Esophagus squamous epithelium (tissue), 5 donors: ENCODE measurements at places on chromosomes 12 and 14.

DNA sequence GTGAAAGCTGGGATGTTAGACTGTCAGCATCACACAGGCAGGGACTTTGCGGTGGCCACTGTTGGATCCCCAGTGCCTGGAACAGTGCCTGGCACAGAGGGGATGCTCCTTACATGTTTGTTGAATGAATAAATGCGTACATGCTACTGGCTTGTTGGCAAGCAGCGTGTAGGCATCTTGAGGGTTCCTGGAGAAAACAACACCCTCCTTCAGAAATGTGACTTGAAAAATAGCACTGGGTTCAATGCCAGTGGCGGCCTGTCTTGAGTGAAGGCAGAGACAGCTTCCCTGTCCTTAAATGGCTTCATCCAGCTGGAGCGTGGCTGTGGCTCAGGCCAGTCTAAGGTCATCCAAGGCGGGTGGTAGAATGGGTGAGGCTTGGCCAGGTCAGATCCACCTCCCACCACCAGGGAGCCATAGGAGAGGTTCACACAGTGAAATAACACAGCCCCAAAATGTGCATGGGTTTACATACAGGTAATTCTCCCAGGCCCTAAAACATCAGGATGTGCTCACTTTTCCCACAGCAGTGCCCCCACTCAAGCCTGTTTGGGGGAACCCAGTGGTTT lies 171.4 kb downstream of the PHETA1 start:
- H3K27me3 ChIP-seq = peaks cover 79% of the 10 kb centered on the region
- no peak overlapping the region for H3K27ac ChIP-seq
- DNase-seq = no peak
- H3K4me1 ChIP-seq = no peaks in the 10 kb centered on the region
- no peak overlapping the region for H3K4me3 ChIP-seq

- H3K36me3 ChIP-seq = no peaks in the 10 kb centered on the region
- DNase-seq = no peak
- no peak overlapping the region for H3K4me3 ChIP-seq
Measured at GRCh38 chr12:9052610-9053009, 63.1 kb downstream of the A2M start.

- no peaks in the 10 kb centered on the region for H3K36me3 ChIP-seq
- no peak for DNase-seq
- H3K27me3 ChIP-seq = no peaks in the 10 kb centered on the region
- no peak overlapping the region for H3K27ac ChIP-seq
- no peak overlapping the region for H3K4me3 ChIP-seq
Measured at GRCh38 chr12:46188170-46188569, 80.7 kb downstream of the SLC38A1 start.

GRCh38 chr14:105092171-105093037 lies 27.2 kb upstream of the GPR132 start:
- no peaks in the 10 kb centered on the region for H3K27me3 ChIP-seq
- no peaks in the 10 kb centered on the region for H3K36me3 ChIP-seq
- H3K4me1 ChIP-seq = peaks cover 51% of the 10 kb centered on the region
- DNase-seq = no peak
- peak overlapping the region; percentile 82 for H3K4me3 ChIP-seq

DNA sequence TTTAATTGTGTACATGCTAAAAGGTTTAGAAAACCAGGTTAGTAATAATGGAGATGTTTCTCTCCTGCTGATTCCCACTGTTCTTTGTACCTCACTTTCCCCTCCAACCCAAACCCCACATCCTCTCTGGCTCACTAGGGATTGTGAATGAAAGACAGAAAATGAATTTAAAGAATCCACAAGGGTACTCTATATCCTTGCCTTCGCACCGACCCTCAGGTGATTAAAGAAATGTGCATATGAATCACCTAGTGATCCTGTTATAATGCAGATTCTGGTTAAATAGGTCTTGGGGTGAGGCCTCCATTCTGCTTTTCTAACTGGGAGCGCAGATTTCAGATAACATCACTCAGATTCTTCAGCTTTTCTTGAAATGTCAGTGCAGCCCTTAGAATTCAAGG lies 84.3 kb upstream of the OTX2 start:
- H3K4me1 ChIP-seq = no peaks in the 10 kb centered on the region
- H3K4me3 ChIP-seq = no peak overlapping the region
- H3K27ac ChIP-seq = no peak overlapping the region
- no peak for DNase-seq

DNA sequence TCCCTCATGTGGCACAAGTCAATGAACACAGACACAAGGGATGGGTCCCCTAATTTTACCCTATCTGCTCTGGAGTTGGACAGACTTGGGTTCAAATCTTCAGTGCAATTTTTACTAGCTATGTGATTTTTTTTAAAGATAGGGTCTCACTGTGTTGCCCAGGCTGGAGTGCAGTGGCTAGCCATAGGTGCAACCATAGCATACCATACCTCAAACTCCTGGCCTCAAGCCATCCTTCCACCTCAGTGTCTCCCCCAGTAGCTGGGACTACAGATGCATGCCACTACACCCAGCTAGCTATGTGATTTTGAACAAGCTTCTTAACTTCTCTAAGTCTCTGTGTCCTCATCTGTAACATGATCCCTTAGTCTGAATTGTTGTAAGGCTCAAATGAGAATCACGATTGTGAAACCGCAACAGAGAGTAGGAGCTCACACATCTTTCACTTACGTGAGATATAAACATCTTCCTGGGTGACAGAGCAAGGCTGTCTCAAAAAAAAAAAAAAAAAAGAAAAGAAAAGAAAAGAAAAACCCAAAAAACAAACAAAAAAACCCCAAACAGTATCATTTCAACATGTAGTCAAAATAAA lies 4.7 kb downstream of the CALCOCO1 start:
- no peak overlapping the region for H3K27ac ChIP-seq
- H3K4me1 ChIP-seq = peaks cover 17% of the 10 kb centered on the region
- peaks cover 75% of the 10 kb centered on the region for H3K36me3 ChIP-seq
- H3K27me3 ChIP-seq = no peaks in the 10 kb centered on the region

DNA sequence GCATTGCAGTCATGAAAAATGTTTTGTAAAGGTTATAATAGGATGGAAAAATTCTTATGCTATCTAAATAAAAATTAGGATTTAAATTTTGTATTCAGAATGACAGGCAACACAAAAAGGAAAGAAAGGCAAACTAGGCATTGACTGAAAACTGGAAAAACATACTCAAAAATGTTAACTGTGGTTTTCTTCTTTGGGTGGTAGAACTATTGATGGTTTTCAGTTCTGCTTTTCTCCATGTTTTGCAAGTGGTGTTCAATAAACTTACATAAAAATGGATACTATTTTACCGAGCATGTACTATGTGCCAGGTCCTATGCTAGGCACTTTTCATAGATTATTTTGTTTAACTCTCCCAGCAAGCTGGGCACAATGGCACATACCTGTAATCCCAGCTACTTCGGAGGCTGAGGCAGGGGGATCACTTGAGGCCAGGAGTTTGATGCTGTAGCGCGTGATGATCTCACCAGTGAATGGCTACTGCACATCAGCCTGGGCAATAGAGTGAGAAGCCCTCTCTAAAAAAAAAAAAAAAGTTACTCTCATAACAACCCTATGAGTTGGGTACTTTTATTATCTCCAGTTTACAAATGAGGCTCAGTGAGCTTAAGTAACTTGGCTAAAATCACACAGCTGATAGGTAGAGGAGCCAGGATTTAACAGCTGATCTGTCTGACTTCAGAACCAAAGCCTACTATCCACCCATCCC lies 26.3 kb upstream of the TCP11L2 start:
- no peak overlapping the region for H3K27ac ChIP-seq
- H3K4me1 ChIP-seq = peaks cover 62% of the 10 kb centered on the region
- no peaks in the 10 kb centered on the region for H3K27me3 ChIP-seq
- no peaks in the 10 kb centered on the region for H3K36me3 ChIP-seq
- H3K4me3 ChIP-seq = no peak overlapping the region

GRCh38 chr12:128338386-128339125 lies 71.6 kb downstream of the TMEM132C start:
- no peaks in the 10 kb centered on the region for H3K36me3 ChIP-seq
- H3K4me1 ChIP-seq = peaks cover 29% of the 10 kb centered on the region
- H3K4me3 ChIP-seq = no peak overlapping the region
- no peaks in the 10 kb centered on the region for H3K27me3 ChIP-seq
- H3K27ac ChIP-seq = peak overlapping the region; percentile 57

DNA sequence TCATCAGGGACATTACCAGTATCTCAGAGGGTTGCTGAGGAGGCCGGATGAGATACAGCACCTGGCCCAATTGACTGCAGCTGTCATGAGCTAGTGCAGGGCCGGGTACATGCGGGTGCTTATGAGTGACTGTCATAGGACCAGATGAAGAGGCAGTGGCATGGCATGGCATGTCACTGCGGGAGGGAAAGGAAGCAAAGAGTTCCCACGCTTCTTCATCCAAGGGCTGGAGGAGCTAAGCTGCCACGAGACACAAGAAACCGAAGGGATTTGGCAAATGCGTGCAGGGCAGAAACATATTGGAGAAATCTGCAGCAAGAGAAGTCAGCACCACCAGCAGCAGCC lies 10.7 kb upstream of the GPX2 start:
- DNase-seq = no peak
- H3K27me3 ChIP-seq = no peaks in the 10 kb centered on the region
- H3K36me3 ChIP-seq = no peaks in the 10 kb centered on the region
- H3K4me3 ChIP-seq = no peak overlapping the region
- peaks cover 3% of the 10 kb centered on the region for H3K4me1 ChIP-seq

DNA sequence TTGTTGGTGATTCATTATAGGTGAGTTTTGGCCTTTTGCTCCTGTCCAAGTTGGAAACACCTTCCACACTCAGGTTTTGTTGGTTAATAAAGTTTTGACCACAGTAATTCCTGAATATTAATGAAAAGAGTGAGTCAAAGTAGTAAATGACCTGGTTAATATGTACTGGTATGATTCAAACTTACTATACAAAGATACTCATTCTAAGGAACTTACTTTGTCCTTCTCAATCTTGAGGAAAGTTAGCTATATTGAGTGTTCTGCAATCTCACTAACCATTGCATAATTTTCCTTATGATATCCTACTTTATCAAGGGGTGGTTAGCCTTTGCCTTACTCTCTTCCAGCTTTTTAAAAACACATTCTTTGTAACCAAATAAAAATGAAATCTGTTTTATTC lies 20.9 kb upstream of the HECTD1 start:
- peak overlapping the region; percentile 82 for H3K27ac ChIP-seq
- H3K27me3 ChIP-seq = no peaks in the 10 kb centered on the region
- H3K36me3 ChIP-seq = no peaks in the 10 kb centered on the region
- H3K4me1 ChIP-seq = peaks cover 7% of the 10 kb centered on the region
- DNase-seq = no peak

- peak overlapping the region; percentile 99 for H3K27ac ChIP-seq
- peaks cover 38% of the 10 kb centered on the region for H3K4me1 ChIP-seq
- no peaks in the 10 kb centered on the region for H3K27me3 ChIP-seq
- DNase-seq = peak; percentile 9
Measured at GRCh38 chr12:6606331-6607131, 648 bp downstream of the CHD4 start.
